Karpas-422 (cell line): ENCODE measurements at places on chromosomes 1 and 21.

DNA sequence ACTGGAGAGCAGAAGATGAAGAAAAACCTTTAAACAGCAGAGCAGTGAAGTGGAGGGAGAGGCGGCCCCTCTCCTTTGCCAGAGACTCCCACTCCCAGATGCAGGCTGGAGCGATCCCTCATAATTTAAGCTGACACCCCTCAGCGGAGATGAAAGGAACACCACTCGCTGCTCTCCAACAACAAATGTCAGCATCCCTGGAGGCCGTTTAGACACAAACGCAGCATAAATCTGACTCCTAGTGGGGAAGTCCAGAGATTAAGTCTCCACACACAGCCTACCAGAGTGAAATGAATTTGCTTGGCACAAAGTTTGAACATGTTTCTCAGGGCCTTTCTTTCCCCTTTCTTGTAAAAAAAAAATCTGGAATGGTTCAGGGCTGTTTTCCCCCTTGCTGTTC lies 137.8 kb downstream of the LMX1A start:
- no peak for DNase-seq

DNA sequence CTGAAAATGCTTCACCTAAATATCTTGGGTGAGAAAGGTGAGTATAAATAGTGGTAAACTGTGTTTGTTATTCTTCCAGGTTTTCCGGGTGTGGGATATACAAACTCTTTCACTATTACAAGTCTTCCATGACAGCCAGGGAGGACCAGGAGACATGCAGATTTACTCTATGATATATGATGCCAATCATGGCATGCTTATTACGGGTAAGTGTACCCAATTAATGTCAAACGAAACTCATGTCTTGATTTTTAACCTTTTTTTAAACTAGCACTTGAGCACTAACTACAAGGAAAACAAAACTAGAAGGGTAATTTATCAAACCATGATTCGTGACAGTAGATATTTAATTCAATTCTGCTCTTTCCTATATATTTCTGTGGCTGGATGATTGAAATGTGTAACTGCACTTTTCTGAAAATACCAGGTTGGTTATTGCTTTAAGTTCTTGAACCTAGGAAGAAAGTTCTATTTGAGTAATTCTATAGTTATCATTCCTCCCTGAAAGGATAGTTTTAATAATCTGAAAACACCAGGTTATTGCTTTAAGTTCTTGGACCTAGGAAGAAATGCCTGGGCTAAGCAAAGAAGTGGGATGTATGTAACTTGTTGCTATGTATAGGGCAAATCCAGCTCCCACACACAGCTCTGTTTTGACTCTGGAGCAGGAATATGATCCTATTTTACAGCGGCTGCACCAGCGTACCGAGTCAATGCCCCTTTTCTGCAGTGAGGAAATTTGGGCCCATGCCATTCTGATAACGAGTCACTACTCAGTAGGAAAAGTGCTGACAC lies 86.4 kb downstream of the WDR64 start:
- DNase-seq, result no peak

DNA sequence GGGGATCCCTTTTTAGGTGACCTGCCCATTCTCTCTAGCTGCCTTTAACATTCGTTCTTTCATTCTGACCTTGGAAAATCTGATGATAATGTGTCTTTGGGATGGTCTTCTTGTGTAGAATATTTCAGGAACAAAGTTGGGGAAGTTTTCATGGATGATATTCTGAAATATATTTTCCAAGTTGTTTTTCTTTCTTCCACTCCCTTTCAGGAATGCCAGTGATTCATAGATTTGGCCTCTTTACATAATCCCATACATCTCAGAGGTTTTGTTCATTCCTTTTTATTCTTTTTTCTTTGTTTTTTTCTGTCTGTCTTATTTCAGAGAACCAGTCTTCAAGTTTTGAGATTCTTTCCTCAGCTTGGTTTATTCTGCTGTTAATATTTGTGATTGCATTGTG lies 13.9 kb upstream of the SCMH1 start:
- DNase-seq, result no peak

GRCh38 chr1:205144046-205144720 lies 22.4 kb upstream of the RBBP5 start:
- DNase-seq, result no peak

- no peak for DNase-seq
Measured at GRCh38 chr1:85599076-85599491, 18.5 kb downstream of the CCN1 start.

DNA sequence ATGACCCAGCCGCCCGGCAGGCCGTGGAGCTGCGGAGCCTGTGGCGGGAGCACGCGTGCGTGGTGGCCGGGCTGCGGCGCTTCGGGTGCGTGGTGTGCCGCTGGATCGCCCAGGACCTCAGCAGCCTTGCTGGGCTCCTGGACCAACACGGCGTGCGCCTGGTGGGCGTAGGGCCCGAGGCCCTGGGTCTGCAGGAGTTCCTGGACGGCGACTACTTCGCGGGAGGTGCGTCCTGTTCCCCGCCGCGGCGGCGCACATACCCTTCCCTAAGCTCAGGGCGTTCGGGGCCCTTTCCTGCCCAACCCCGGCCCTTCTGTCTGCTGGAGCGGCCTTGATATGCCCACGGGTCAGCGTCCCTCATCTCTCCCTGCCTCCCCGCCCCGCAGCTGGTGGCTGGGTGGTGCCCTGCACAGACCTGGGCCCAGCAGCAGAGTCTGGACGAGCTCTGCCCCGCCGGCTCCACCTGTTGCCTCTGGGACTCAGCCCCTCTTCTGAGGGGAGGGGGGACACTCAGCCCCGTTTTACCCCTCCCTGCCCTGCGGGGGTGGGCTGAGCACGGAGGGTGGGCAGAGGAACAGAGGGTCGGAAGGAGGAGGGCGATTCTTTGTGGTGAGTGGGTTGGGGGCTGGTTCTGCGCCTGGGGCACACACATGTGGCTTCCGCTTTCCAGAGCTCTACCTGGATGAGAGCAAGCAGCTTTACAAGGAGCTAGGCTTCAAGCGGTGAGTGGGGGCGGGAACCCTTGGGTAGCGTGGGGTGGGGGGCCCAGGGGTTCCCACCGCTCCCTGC lies 688 bp downstream of the PRXL2B start:
- DNase-seq, result no peak

- DNase-seq, result no peak
Measured at GRCh38 chr1:221137666-221138065, 258.4 kb downstream of the HLX start.
